ENCODE measurements at places on chromosomes 7 and 10.

GRCh38 chr10:33780961-33781360, 446.5 kb upstream of the NRP1 start:
- no peak for DNase-seq

DNA sequence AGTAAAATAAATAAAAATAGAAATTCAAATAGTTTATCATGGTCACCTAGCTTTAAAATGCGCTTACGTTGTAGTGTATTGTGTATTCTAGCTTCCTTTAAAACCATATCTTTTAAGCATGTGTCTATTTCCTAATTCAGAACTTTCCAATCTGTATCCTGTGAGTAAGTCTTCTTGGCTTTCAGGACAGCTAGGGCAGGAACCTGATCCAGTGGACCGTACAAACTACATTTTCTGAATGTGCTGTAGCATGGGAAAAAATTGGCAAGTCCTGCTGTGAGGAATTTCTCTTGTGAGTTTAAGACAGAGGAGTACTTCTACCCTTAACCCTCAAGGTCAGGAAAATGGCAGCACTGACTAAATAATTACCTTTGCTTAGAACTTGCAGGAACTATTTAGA, 12.1 kb downstream of the OPN1SW start:
- no peak for DNase-seq

- DNase-seq, result no peak
These were observed 50.4 kb downstream of the CCNY start for GRCh38 chr10:35386594-35387174.

DNA sequence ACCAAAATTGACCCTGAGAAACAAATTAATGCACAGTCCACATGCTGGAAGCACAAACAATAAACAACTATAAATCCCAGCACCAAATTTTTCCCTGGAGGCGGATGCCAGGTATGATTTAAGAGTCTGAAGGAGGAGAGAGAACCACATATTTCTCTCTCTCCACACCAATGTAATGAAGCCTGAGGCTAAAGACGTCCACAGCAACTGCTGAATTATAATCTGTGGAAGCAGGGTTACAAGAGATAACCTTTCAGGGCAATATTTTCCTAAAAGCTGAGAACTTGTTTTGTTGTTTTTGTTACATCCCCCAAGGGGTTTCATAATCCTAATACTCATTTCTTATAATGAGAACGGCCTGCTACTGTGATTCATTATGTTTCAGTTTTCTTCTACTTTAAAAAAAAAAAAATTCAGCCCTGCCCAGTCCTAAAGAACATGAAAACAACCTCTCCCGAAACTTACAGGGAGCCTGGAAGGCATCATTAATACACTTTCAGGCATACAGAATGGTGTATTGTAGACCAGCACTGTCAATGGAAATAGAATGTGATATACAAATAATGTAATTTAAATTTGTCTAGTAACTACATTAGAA, 48.5 kb upstream of the ABLIM1 start:
- DNase-seq, result no peak

- DNase-seq, result no peak
These were observed 63.4 kb downstream of the KIAA1217 start for GRCh38 chr10:24272374-24272773.

Data from inflammatory macrophage treated with lipopolysaccharide for 1 hour (primary cell).